ENCODE measurements at places on chromosomes 4 and X. TPM values are rescaled to one million over a fixed set of nuclear protein-coding genes. Genes with fewer than 3 reads are reported as not detected.

DNA sequence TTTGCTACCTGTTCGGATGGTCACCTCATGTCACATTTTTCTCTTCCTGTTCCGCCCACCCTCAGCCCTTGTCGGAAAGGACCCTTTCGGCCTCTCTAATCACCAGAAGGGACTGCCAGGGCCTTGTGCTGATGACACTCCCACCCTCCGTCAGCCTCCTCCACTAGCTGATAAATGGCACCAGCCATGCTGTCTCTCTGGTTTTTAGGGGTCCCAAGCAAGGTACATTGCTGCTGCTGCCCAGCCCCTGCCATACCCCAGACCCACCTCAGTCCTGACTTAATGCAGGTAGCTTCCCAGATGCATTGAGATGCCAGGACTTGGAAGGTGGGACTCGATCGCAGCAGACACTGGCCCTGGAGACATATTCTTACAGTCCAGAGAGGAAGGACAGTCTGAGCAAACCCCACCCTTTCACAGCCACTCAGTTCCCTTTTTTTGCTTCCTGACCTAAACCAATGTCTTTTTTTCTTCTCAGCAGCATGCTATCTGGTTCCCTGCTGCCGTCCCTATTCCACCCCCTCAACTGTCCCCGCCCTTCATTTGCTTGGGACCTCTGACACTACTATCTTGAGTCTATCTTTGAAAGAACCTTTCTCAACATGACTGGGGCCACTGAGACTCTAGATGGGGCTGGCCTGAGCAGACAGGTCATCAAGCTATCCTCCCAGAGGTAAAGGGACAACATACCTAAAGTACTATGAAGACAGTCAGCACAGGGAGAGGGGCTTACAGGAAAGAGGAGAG is at the start of gene BTK:
Gene BTK, minus strand, starts transcription at position 397 of the 747 bp plus-strand sequence. CDS start 10,907 bp downstream, outside the sequence.
- DNase-seq = no peak

GAGE1 gene
- not detected for total RNA-seq

GRCh38 chrX:72028701-72029470 is 102.8 kb downstream of the RTL5 start:
- no peak for DNase-seq

IL21 gene
- total RNA-seq = not detected

DNA sequence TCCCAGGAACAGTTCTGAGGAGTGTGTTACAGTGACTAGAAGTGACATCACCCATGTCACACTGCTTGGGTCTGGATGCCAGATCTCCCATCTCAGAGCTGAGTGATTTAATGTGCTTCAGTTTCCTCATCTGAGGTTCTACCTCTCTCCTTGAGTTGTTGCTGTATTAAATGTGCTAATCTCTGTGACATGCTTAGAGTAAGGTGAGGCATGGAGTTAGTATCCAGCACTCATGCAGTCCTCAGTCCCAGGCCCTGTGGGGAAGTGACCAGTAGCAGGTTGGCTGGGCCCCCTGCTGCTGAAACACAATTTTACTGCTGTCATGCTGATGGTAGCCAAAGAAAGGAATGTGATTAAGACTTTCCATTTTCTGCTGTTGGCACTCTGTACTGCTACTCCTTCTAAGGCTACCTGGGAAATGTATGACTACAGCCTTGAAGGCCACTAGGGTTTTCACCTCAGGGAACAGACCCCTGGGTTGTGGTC is 639.6 kb downstream of the MID1IP1 start:
- no peak for DNase-seq

DNA sequence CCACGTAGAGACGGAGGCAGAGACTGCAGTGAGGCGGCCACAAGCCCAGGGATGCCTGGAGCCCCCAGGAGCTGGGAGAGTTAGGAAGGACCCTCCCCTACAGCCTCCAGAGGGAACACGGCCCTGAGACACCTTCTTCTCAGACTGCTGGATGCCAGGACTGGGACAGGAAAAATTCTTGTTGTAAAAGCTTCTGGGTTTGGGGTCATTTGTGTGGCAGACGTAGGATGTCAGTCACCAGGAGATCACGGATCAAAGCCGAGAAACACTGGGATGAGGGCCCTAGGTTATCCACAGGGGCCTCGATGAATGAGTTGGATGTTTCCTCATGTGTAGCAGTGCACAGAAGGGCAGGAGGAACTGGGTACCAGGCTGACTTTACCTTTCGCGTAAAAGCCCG is 163.7 kb downstream of the SHOX start:
- no peak for DNase-seq

- no peak for DNase-seq
These were observed 92.5 kb downstream of the GASK1B start for GRCh38 chr4:158080354-158080753.

GABRA4 gene
- total RNA-seq = not detected

DNA sequence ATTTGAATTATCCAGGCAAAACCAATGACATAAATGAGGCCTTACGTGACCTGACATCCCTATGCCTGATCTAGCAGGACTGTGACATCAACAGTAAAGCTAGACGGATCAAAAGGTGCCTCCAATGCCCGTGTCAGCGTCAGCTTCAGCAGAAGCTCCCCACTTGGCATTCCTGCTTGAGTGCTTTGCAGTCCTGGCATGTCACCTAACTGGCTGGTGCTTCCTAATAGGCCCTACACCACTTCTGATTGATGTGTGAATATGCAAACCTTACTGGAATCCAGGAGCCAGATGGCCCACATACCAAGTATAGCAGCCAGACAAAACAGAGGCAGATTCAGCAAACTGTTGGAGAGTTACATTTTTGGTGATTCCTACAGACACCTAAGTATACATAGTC is 224.2 kb downstream of the DMD start:
- DNase-seq = peak; percentile 7

CTSO gene
- total RNA-seq = 32.9 TPM

ADH1C gene
- not detected for total RNA-seq

DNA sequence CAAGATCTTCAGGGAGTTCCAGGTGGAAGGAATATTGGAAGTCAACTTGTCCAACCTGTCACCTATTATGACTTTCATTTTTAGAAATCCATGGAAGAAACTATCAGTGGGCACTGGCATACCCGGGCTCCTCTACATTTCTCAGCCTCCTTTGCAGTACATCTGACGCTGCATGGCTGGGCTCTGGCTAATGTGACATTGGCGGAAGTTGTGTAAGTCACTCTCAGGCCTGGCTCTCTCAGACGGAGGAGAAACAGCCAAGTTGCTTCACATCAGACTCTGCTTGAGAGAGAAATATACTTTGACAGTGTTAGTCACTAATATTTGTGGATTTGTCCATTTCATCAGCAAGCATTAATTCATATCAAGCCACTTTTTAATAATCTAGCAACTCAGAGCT is 4.5 kb downstream of the DCHS2 start:
- DNase-seq = no peak

DNA sequence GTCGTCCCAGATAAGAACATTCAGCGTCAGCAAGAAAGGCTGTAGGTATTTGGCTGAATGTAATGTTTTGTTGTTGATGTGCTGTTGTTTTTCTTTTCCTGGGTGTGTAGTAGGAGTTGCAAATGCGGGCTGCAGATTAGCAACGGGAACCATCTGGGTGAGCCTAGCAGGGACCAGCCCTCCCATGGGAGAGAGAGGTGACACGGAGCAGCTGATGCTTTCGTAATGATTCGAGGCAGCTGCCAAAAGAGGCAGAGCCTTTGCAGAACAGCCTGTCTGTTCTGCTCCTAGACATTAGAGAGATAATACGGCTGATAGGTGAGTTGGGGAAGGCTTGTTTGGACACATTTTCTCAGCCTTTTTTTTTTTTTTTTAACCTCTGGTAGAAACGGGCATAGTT is 25.3 kb downstream of the ARSF start:
- DNase-seq = peak; percentile 32

DNA sequence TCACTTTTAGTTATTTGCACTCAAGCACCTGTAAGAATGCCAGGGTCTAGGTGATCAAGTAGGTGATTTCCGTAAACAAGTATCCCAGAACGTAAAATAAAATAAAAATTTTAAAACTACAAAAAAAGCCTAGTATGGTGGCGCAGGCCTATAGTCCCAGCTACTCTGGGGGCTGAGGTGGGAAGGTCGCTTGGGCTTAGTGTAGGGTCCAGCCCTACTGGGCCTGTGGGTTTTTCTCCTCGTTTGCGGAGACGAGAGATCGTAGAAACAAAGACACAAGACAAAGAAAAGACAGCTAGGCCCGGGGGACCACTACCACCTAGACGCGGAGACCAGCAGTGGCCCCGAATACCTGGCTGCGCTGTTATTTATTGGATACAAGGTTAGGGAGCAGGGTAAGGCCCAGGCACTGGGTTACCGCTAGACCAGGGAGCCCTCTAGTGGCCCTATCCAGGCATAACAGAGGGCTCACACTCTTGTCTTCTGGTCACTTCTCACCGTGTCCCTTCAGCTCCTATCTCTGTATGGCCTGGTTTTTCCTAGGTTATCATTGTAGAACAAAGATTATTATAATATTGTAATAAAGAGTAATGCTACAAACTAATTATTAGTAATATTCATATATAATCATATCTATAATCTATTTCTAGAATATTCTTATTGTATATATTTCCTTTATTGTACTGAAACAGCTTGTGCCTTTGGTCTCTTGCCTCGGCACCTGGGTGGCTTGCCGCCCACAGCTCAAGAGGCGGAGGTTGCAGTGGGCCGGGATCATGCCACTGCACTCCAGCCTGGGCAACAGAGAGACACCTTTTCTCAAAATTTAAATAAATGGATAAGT is 38.4 kb downstream of the SAGE1 start:
- peak; percentile 42 for DNase-seq

DNA sequence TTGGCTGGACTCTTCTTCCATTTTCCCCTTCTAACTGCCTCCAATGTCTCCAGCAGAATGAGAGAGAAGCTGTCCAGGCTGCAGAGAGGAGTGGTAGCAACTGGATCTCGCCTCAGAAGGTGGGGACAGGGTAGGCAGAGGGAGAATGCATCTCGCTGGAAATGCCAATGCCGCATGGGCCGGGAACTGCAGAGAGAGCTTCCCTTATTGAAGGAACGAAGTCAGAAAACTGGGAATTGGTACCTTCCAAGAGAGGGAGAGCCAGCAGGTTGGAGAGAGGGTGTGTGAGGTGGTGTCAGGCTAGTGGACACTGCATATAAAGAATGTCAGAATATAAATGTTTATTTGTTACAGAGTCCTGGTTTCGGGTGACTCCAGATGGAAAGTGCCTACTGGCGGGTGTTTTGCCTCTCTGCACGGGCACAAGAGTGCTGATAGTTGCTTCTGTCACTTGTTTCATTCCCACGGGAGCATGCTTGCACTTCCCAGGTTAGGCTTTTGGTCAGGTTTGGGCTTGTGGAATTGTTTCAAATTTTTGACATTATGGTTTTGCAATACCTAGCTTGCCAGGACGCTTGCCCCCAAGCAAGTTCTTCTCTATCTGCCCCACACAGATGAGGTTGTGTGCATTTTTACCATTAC is 156.8 kb upstream of the STS start:
- no peak for DNase-seq

DNA sequence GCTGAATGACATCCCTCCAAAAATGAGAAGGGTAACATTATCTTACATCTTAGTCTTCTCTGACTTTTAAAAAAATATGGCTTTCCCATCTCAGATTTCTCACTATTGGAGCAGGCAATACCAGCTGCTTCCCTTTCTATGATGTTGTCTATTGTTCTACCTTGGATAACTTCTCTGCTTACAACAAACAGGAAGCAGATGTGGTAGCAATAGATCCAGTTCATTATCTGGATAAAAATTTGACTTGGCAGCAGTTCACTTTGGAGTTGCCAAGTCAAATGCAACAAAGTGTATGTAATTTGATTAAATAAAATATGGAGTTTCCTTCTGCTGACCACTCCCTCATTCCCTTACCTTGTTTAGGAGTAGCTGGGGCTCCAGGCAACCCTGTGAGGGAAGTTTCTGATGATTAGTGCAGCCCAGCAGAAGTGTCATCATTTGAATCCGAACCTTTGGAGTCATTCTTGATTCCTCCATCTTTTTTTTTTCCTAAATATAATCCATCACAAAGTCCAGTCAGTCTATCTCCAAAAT is 72.0 kb upstream of the GPRIN3 start:
- no peak for DNase-seq

DNA sequence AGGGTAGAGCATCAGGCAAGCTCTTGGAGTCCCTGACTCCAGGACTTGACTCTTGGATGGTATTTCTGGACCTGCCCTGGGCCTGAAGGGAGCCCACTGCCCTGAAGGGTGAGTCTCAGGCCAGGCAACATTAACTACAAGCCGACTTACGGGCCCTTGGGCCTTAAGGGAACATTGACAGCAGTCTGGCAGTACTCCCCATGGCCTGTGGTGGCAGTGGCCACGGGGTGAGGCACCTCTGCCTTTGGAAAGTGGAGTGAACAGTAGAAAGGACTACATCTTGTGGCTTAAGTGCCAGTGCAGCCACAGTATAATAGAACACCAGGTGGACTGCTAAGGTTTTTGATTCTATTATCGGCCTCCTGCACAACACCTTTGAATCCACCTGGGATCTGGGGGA is 36.3 kb downstream of the SH3BGRL start:
- no peak for DNase-seq

CT47A1 gene
- total RNA-seq = not detected

DNA sequence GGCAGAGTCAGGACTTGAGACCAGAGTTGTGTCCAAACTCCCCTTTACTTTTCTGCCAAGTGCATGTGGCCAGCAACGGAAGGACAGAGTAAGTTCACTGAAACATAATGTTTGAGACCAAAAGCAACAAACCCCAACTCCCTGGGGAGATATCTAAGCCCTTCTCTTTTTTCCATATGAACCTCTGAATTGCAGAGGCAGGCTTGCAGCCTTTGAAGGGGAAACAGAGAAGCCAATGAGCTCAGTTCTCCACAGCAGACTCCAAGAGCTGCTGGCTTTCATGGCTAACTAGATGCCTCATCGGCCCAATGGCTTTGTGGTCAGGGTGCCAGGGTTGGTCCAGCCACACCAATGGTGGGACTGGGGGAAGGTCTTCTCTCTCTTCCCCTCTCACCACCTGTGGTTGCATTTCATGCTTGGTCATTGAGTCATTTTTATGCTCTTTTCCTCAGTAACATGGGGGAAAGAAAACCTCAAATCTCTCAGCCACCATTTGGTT is 34.0 kb downstream of the STARD8 start:
- peak; percentile 83 for DNase-seq

- no peak for DNase-seq
These were observed 163.5 kb upstream of the TLL1 start for GRCh38 chr4:165709516-165709915.

- DNase-seq = no peak
These were observed 23.0 kb upstream of the PDS5A start for GRCh38 chr4:40000711-40001110.

- peak; percentile 83 for DNase-seq
These were observed 92.5 kb downstream of the ANK2 start for GRCh38 chr4:113141901-113142346.

DNA sequence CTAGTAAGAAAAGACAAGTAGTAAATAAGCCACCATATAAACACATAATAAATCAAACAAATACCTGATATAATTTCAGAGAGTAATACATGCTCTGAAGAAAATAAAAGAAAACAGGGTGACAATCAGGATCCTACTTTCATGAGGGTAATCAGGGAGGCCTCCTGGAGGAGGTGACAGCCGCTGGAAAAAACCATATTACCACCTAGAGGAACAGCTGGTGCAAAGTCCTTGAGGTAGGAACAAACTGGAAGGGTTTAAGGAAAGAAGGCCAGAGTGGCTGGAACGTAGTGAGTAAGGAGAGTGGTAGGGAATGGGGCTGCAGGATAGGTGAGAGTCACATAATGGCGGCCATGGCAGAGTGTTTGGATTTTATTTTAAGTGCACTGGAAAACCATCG is 19.1 kb upstream of the PLAC1 start:
- DNase-seq = no peak
